ENCODE measurements at places on chromosomes 11 and 22.

DNA sequence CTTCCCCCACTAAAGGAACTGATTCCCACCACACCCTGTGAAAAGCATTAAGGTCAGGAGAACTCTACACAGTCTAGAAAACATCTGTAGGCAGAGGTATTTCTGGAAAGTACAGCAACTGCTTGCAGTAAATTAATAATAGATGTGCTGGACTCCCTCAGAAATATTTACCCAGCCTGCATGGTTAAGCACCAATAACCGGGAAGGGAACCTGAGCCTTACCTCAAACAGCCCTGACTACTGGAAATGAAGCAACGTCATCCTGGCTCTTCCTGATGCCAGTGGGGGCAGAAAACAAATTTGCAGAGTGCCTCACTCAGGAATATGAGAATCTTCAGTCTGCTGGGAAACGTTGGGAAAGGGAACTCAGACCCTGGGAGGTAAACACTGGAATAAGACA lies 318.1 kb downstream of the TENM4 start:
- no peak for DNase-seq

GRCh38 chr11:4960877-4961276 lies 5.4 kb upstream of the OR51A2 start:
- DNase-seq = no peak

GRCh38 chr22:44664149-44664548 lies 37.9 kb upstream of the PRR5 start:
- peak; percentile 8 for DNase-seq

DNA sequence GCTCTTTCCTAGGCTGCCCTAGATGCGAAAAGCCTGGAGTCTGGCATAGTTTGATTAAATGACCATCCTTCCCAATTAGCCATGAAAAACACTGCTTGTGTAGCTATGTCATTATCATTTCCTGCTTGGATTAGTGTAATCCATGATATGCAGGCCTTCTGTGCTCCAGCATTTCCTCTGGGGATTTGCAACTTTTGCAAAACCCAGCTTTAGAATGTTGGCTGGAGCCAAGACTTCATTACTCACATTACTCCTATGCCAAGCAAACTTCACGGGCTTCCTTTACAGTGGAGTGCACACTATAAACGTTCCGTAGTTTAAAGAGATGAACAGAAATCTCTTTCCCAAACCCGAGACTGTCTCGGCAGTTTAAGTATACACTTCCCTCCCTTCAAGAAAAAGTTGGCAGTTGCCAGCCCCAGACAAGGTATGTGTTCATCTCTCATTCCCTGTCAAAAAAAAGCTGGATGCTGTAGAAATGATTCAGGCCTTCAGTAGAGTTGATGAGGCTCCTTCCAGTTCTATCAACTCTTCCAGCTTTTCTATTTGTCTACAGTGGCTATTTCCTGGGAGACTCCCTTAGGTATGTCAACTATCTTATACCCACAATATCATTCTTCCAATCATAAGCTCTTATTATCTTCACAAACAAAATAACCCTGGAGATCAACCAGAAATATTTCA lies 180.0 kb downstream of the MAML2 start:
- no peak for DNase-seq
